ENCODE measurements at places on chromosomes 3 and 15. TPM values are rescaled to one million over a fixed set of nuclear protein-coding genes. Genes with fewer than 3 reads are reported as not detected.

GRCh38 chr15:39465843-39466749 lies 114.8 kb upstream of the THBS1 start:
- peak; percentile 88 for DNase-seq

RNU5B-1 gene
- not detected for total RNA-seq

DNA sequence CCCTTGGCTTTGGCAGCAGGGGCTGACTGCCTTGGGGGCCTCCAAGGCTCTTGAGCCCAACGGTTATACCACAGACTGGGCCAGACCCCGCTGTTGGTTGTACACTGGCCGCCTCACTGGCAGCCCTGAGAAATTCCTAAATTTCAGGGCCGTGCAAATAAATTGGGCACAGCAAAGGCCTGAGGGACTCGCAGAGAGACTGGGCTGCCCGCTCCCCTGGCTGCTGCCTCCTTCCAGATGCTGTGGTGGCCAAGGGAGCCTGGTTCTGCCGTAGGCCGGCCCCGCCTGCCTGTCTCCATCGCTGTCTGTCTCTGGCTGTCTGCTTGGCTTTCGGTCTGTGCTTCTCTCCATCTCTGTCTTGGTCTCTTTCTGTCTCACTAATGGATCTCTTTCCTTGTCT lies 9.0 kb downstream of the FBLN2 start:
- no peak for DNase-seq

- DNase-seq: no peak
Measured at GRCh38 chr3:2090095-2090911, 8.4 kb upstream of the CNTN4 start.

DNA sequence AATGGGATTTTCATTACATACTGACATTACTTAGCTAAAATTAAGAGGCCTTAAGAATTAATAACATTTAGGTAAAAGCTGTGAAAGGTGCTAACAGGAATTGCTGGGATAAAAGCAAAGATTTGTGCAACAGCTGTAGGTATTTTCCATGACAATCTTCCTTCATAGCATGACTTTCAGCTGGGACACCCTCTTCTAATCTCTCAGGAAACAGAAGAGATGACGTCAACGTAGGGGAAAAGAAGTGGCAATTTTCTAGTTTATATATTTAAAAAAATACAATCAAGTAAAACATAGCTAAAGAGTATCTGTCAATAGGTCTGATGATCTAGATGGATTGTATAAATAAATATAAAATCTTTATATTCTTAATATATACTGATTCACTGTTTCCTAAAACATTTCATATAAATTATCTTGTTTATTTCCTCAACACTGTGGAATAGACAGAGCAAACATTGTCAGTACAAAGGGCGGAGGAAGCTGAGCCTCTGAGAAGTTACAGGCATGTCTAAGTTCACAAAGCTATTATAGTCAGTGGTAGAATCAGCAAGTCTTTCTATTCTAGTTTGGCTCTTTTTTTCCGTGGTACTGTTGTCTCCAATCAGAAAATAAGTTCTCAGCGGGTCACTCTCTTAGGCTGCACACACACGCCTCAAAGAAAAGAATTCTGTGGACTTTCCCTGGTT lies 217.0 kb downstream of the P3H2 start:
- DNase-seq: no peak

MITF gene
- total RNA-seq: 35.3 TPM

CORO2B gene
- total RNA-seq: 2.0 TPM

- no peak for DNase-seq
Measured at GRCh38 chr15:101153801-101154656, 97.8 kb downstream of the CHSY1 start.
